ENCODE measurements at places on chromosomes 11 and 22.

DNA sequence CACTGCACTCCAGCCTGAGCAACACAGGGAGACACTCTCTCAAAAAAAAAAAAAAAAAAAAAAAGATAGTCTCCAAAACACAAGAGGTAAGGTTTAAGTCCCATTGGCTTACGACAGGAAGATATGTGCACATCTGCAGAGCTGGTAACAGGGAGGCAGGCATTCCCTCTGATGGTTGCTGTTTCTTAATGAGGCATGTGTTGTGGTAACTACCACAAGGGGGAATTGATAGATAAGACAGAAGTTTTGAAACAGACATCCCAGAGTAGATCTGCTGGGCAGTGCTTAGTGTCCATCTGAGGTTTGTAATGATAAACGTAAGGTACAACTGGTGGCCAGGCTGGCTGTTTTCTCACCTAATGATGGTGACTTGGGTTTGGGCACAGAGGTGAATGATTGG, 4.7 kb downstream of the EIF1AD start:
- DNase-seq = no peak

DNA sequence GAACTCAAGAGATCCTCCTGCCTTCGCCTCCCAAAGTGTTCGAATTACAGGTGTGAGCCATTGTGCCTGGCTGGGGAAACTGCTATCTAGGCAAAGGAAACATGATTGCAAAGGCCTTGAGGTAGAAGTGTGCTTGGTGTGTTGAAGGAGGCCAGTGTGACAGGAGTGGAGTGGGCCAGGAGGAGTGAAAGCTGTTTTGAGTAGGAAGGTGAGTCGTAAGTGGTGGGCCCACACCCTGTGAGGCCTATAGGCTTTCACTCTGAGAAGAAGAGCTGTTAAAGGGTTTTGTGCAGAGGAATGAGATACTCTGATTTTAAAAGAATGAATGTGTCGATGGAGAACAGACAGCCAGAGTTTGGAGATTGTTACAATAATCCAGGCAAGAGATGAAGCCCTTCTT, 43.4 kb downstream of the WEE1 start:
- no peak for DNase-seq

- DNase-seq = no peak
These were observed 209.1 kb downstream of the DDX10 start for GRCh38 chr11:108873941-108874340.

GRCh38 chr11:103768816-103769215, 267.6 kb upstream of the DDI1 start:
- DNase-seq = no peak

- DNase-seq = no peak
These were observed 4.2 kb downstream of the ARHGAP1 start for GRCh38 chr11:46696212-46696558.
